Sigmoid colon (tissue), 7 donors: ENCODE measurements at places on chromosomes 7 and 10. TPM values are rescaled to one million over a fixed set of nuclear protein-coding genes. Genes with fewer than 3 reads are reported as not detected.

DNA sequence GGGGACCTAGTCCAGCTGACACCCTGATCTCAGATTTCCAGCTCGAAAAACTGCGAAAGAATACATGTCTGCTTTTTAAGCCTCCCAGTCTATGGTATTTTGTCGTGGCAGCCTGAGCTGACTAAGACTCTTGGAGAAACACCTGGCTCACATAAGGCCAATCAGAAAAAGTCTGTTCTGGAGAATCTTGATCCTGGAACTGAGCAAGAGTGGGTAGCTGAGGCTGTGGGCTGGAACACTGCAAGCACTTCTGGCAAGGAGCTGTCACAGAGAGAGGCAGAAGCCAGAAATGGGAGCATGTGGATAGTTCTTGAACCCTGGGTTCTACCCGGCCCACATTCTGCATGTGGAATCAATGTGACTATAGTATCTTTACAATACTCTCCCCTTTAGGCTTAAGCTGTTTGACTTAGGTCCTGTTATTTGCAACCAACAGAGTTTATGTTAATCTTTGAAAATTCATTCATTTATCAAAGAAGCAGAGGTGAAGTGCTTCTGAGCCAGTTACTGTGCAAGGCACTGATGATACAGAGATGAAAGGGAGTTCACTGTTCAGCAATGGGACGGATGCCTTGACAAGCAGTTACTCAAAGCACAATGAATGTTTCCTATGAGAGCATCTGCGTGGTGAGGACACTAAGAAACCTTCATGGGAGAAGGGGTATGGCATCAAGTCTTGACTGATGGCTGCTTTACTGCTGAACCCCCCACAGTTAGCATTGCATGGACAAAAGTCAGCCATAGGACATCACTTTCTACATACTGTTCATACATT lies 4.4 kb upstream of the C10orf90 start:
- DNase-seq = no peak

GRCh38 chr7:102874166-102874829 lies 38.5 kb upstream of the LRRC17 start:
- no peak for DNase-seq

OR2A12 gene
- not detected for polyA plus RNA-seq

DNA sequence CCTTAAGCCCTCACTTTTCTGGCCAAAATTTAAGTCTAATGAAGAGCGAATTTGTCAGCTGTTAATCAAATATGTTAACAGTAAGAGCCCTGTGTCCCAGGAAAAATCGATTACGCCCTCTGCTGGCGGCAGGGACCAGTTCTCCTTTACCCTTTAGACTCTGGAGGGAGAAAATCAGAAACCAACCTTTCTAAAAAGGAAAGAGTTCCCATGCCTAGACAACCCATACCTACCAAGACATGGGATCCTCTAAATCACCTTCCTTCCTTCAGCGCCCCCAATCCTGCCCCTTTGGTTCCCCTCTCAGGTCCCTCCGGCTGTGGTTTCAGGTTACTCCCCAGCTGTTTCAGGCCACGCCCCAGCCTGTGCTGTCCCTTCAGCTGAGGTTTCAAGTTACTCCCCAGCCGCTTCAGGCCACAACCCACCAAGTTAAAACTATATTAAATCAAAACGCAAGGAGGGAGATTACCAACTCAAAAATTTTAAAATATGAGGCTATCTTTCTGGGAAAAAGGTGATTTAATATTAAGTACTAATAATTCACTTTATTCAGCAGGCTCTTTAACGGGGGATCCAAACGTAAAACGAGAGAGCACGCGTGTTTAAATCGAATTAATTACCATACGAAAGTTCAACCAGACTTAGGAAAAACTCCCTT lies 1.4 kb upstream of the AKR1B15 start:
- peak; percentile 87 for DNase-seq

GRCh38 chr10:99799613-99800012 lies 17.2 kb downstream of the ABCC2 start:
- no peak for DNase-seq

GRCh38 chr7:75892634-75893272 lies 13.9 kb downstream of the RHBDD2 start:
- peak; percentile 86 for DNase-seq

DNA sequence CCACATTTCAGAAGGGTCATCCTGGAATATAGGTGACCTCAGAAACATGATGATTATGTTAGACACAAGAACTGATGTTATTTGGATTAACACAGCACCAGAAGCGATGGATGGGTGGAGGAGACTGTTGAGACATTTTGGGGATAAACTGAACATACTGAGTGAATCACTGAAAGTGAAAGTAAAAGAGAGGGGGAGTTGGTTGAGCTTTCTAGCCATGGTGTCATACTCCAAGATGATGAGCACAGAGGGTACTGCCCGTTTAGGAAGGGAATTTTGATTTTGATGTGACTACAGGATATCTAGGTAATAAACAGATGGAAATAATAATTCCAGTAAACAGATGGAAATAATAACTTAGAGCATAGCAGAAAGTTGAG lies 248.0 kb upstream of the NPY start:
- no peak for DNase-seq

DNA sequence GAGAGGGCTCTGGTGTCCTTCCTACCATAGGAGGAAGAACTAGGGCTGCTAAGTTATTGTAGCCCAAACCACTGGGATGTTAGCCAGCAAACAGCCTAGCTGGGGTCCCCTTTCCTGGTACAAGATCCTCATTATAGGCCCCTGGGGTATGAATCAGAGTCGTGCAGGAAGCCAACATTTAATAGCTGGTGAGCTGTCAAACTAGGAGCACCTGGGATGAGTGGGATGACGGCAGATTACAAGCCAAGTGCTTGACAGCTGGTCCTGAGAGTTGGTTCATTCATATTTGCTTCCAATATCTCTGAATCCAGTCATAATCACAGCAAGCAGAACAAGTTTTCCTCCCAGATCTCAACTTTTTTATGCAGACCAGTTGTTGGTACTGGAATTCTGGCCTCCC lies 25.1 kb upstream of the DNAJB12 start:
- DNase-seq = no peak

DNA sequence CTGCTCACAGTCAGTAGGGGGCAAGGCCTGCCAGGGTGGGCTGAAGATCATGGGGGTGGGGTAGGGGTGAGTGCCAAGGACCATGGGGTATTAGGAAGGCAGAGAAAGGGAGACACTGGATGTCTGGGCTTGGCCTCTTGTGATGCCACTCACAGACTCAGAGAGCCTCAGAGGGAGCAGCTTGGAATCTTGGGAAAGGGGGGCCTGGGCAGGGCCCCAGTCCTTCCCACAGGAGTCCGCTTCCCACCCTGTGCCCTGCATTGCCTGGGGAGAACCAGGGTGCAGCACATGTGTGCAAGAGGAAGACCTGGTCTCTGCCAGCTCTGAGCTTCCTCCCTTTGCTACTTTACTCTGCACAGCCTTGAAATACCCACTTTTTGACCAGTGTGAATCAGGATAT lies 4.3 kb downstream of the ADCY1 start:
- peak; percentile 32 for DNase-seq
